CD14-positive monocyte (primary cell): ENCODE measurements at places on chromosomes 12 and 14. TPM values are rescaled to one million over a fixed set of nuclear protein-coding genes. Genes with fewer than 3 reads are reported as not detected.
A peak's percentile ranks its signal among the peaks of the same experiment; 100 is the strongest.

The CLEC4C gene
- polyA plus RNA-seq = not detected in 2 replicates

The RPL36AL gene
- polyA plus RNA-seq = 408 TPM

The TSPAN9 gene
- polyA plus RNA-seq = 0.15 TPM

The ACYP1 gene
- polyA plus RNA-seq = 2.8 TPM

GRCh38 chr12:64560396-64561301 is 49.6 kb upstream of the RASSF3 start:
- peak; percentile 50 for DNase-seq

GRCh38 chr12:51678086-51678724 is 87.2 kb downstream of the SCN8A start:
- peak; percentile 26 for DNase-seq

DNA sequence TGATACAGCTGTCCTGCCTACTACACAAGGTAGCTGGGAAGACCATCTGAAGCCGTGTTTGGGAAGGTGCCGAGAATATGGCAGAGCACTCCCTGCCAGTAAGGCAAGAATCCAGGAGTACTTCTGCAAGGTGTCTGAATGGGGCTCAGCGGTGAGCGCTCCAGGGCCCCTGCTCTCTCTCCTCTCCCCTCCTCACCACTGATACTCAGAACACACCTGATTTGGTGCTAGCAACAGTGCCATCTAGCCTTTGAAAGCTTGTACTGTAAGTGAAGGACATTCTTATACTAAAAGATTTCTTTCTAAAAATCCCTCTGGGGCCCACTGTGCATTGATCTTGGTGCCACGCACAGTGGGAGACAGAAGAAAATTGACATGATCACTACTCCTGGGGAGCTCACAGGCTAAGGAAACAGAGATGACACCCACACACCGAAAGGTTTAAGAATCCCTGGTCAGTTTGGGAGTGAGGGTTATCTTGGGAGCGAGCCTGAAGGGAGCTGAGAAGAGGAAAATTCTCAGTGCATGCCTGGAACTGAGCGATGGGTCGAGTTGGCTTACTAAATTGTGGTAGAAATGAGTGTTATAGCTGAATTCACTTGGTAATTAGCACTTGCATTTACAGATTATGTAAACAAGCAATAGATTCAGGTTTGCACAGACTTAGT is 216.9 kb downstream of the NTF3 start:
- DNase-seq = no peak

DNA sequence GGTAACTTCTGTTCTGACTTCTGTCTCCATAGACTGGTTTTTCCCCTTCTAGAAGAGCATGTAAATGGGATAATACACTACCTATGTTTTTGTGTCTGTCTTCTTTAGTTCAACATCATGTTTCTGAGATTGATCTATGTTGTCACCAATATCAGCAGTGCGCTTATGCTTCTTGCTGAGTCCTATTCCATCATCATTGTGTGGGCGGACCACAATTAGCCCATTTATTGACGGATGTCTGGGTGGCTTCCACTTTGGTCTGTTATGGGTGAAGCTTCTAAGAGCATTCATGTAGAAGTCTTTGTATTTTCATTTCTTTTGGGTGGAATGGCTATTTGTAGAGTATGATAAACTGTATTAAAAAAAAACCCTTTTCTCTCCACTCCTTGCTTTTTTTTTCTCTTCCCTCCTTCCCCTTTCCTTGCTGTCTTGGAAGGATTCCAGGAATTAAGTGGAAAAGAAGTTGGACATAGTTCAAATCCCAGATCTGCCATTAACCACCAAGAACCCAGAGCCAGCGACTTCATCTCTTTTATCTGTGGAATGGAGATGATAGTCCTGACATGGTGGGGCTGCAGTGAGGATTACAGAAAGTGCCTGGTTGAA is 7.0 kb upstream of the SERPINA1 start:
- no peak for DNase-seq

DNA sequence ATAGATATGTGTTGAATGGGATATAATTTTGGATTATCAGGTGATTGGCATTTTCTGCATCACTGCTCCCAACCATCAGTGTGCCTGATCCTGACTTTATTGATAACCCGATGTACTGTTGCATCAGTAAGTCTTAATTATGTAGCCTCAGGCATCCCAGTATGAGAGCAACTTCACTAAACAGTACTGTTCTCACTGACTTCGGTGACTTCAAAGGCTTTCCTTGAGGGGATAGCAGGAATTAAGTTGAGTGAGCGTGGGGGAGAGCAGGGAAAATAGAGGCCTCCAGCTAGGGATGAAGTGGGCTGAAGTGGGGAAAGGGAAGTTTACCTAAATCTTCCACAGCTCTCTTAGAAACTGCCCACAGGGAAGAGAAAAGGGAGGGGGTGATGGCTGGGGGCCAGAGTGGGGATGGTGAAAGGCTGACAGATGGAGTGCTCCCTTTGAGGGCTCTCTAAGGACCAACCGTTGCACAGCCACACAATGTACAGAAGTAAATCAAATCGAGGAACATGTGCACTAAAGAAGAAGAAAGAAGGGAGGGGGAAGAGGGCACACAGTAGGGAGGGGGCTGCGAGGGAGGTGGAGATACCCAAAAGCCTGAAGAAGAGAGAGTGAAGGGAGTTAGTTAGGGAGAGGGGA is 10.7 kb upstream of the NEUROD4 start:
- DNase-seq = no peak

DNA sequence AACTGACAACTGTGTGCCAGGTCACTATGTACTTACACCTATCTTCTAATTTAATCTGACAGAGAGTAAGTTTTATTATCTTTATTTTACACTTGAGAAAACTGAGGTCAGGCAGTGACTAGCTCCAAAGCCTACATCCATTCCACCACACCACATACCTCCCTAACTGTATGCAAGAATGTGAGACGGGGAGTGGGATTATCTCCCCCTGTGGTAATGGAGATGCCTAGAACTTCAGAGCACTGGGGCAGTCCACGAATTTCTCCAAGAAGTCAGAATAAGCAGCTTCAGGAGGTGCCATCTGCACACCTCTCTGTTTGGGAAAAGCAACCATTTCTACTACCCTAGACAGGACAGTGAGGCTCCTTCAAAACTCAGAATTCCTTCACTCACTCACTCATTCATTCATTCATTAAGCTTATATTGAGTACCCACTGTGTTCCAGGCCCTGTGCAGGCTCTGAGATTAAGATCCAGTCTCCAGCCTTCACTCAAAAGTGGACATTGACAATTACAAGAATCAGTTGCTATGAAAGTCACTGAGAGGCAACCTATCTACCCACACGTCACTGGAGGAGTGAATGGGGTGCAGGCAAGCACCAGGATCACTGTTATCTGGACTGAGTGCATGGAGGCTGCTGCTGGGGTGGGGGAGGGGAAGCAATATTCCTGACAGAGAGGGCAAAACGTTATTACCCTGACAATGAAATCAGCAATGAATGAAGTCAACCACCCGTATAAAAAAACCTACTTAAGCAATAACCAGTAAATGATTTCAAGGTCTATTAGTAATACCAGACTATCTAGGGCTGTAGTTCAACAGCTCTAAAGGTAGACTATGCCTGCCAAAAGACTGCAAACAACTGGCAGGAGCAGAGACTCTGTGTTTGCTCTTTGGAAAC is 18.0 kb downstream of the SLC7A7 start:
- DNase-seq = no peak

GRCh38 chr14:54166049-54166950 is 209.7 kb upstream of the BMP4 start:
- no peak for DNase-seq

GRCh38 chr12:19620222-19620621 is 180.9 kb downstream of the AEBP2 start:
- DNase-seq = no peak

GRCh38 chr12:13223941-13224340 is 27.4 kb downstream of the EMP1 start:
- DNase-seq = no peak

DNA sequence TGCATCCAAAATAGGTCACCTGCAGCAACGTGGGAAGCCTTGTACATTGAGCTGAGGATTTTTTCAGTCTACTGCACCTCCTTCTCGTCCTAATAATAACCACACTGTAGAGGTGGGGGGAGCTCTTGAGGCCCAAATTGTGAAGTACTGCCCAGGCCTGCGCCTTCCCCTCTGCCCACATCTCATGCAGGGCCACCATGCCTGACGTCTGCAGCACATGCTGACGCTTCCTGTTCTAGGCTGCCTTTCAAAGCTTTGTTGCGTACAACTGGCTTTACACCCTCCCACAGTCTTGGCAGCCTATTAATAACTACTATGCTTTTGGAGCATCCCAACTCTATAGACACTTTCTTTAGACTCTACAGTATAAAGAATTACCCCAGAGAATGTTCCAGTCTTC is 26.5 kb upstream of the TTC7B start:
- DNase-seq = peak; percentile 10

DNA sequence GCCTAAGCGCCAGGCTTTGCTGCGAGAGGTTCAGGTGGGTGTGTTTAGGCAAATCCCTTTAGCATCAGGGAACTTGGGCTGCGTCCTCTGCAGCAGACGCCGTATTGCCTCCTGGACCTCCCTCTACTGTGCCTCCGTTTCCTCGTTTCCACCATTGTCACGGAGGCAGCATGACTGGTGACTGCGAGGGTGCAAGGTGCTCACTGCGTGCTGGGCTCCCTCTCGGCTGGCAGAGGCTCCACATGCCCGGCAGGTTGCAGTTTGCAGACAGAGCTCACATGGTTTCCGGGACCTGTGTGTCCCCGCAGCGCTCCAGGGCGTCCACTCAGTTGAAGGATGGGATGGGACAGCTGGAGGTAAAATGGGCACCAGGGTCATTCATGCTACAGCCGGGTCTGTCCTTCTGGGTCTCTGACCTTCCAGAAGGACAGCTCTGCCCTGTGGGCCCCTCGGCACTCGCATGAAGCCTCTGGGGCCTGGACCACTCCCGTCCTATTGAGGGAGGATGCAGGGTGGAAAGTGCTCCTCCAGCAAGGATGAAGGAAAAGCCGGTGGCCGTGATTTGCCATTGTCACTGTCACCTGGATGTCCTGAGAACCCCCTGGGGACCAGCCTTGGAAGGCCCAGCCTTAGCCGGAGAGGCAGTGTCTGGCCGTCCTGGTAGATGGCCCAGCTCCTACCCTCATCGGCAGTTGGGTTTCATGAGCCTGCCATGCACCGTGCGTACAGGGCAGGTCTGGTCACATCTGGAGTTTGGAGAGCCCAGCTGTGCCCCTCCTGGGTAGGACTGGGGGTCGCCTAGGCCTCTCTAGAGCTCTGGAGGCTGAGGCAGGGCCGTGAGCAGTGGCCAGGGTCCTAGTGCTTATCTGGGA is 146.5 kb downstream of the KIF26A start:
- DNase-seq = no peak

DNA sequence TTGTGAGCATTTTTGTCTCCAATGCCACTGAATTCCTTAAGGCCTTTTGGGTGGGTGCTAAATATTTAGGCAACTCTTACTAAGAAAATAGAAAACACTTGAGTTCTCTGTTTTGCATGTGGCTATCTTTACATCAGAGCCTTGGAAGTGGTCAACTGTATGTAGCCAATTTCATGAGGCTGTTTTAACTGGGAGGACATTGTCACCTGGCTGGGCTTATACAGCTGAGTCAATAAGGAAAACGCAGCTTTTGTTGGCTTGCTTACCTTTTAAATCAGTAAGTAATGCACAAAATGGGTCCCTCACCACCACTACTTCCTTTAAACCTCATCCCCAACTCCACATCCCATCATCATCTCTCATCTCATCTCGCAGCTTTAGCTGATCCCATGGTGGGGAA is 194.3 kb downstream of the RGS6 start:
- no peak for DNase-seq

GRCh38 chr14:22664261-22664660 is 20.1 kb upstream of the OR6J1 start:
- no peak for DNase-seq

- peak; percentile 89 for DNase-seq
Measured at GRCh38 chr12:104649921-104650320, 193.2 kb downstream of the CHST11 start.

DNA sequence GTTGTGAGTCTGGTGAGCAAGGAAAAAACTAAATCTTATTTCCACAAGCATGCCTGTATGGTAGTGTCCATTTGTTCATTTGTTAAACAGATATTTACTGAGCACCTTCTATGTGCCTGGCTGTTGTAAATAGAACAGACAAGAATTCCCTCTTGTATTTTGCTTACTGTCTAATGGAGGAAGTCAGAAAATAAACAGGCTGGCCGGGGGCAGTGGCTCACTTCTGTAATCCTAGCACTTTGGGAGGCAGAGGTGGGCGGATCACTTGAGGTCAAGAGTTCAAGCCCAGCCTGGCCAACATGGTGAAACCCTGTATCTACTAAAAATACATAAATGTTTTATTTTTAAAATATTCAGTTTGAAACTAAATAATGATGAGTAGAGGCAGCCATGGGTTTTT is 79.3 kb downstream of the GTF2A1 start:
- no peak for DNase-seq

GRCh38 chr14:96192975-96193805 is 11.4 kb upstream of the BDKRB2 start:
- no peak for DNase-seq

- DNase-seq = no peak
Measured at GRCh38 chr12:5071496-5071895, 27.8 kb downstream of the KCNA5 start.

- no peak for DNase-seq
Measured at GRCh38 chr14:70988452-70988851, 81.2 kb downstream of the PCNX1 start.

DNA sequence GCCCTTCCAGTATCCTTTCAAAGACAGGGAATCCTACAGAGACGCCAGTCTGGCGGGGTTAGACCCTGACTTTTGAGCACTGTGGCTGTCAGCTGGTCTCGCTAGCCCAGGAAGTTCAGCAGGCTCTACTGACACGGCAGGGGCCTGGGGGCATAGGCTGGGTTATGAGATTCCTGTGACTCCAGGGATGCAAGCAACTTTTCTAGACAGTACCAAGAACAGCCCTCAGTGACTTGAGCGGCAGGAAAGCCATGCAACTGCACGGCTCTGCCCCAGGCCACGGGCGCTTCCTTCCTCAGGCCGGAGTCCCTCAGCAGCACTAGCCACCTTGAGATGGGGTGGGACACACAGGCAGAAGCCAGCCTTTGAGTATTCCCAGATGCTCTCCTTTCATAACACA is 5.1 kb upstream of the SIVA1 start:
- DNase-seq = no peak
